ENCODE measurements at places on chromosomes 4 and X.

- no peak for DNase-seq
- no peaks in the 10 kb centered on the region for H3K36me3 ChIP-seq
- no peaks in the 10 kb centered on the region for H3K4me1 ChIP-seq
- no peaks in the 10 kb centered on the region for H3K27me3 ChIP-seq
- H3K27ac ChIP-seq, result no peak overlapping the region
- no peak overlapping the region for H3K4me3 ChIP-seq
Observed at GRCh38 chrX:68945081-68945602, 116.3 kb downstream of the EFNB1 start.

GRCh38 chr4:136441629-136442282 lies 1090.5 kb downstream of the PCDH18 start:
- no peak for DNase-seq
- H3K4me1 ChIP-seq, result peaks cover 5% of the 10 kb centered on the region
- no peaks in the 10 kb centered on the region for H3K27me3 ChIP-seq
- H3K27ac ChIP-seq, result no peak overlapping the region
- no peaks in the 10 kb centered on the region for H3K36me3 ChIP-seq
- H3K4me3 ChIP-seq, result no peak overlapping the region

DNA sequence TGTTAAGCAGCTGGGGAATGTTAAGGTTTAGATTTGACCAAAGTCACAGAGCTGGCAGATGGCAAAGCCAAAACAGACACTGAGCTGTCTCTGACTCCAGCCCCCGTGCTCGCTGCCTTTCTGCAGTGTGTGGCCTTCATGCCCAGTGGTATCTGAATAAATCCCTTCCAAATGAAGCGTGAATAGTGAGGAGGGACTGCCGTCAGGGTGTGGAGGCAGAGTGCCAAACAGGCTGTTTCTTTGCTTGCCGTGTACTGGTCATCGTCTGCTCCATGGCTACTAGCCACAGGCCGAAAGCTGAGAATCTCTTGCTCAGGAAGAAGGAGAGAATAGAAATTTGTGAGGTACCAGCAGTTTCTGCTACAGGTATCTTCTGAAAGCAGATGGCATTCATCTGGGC lies 19.7 kb downstream of the PRIMPOL start:
- DNase-seq, result no peak
- no peak overlapping the region for H3K4me3 ChIP-seq
- H3K27me3 ChIP-seq, result no peaks in the 10 kb centered on the region

DNA sequence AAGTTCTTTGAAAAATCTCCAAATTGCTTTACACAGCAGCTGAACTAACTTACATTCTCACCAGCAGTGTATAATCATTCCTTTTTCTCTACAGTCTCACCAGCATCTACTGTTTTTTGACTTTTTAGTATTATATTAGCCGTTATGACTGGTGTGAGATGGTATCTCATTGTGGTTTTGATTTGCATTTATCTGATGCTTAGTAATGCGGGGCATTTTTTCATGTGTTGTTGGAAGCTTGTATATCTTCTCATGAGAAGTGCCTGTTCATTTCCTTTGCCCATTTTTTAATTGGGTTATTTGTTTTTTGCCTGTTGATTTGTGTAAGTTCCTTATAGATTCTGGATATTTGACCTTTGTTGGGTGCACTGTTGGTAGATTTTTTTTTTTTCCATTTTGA lies 931.7 kb downstream of the CENPC start:
- H3K36me3 ChIP-seq, result peaks cover 1% of the 10 kb centered on the region
- H3K4me1 ChIP-seq, result no peaks in the 10 kb centered on the region

Measured in progenitor cell of endocrine pancreas (in vitro differentiated cells).